ENCODE measurements at places on chromosomes 6 and 20. TPM values are rescaled to one million over a fixed set of nuclear protein-coding genes. Genes with fewer than 3 reads are reported as not detected.

DNA sequence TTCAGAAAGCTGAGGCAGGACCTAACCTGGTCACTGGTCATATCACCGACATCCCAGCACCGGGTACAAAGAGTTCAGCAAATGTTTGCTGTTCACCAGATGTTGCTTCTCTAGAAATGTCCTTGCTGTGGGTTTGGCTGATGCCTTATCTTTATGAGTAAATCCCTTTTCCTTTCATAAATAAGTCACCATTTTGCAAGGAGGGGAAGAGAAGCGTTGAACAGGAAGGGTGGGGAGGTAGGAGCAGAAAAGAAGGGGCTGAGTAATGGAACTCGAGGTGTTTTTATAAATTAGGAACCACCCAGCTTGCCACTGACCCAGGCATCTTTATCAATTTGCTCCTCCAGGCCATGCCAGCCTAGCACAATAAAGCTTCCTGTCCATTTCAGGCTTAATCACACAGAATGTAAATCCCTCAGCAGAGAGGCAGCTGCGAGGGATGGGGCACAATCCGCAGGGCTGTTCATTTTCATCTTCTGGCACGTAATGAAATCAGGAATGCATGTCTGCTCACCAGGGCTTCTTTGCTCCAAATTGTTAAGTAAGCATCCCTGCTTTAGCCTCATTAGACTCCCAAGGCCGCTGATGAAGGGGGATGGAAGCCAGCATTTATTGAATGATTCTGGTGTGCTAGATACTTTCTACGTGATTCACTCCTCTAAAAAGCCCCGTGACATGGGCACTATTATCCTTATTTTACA, 371.9 kb upstream of the CHD6 start:
- no peak for DNase-seq

DNA sequence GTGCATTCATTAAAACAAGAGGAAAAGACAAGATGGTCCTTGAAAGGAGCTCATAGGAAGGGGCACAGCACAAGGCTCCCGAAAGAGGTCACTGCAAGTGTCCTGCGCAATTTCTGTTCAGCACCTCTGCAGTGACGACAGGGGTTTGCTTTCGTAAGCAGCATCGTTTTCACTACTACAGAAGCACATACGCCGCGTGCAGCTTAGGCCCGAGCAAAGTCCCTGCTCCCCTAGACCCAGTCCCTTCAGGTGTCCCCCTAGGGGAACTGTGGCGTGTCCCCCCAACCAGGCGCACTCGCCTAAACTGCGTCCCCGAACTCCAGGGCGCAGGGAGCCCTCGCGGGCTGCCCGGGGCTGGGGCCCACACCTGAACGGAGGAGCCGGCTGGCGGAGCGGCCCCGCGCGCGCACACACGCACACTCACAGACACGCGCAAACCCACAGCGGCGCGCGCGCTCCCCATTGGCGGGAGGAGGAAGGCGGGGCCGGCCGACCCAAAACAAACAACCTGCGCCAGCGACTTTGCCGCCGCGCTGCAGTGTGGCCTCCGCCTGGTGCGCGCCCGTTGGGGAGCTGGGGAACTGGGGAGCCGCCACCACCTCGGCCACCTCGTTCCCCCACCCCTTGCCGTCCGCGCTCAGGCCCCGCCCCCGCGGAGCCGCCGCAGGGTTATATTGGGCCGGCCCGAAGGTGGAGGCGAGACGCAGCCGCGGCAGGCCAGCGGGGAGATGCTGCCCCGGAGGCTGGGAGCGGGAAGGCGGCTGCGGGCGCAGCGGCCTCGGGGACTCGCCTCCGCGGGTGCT, at the start of gene FOXQ1:
Gene FOXQ1, plus strand, starts transcription at position 699 of the 803 bp plus-strand sequence. CDS start 607 bp downstream, outside the sequence.
- peak; percentile 21 for DNase-seq

The PPP1R11 gene
- total RNA-seq = 29.3 TPM

- no peak for DNase-seq
Observed at GRCh38 chr6:136763716-136764516, 28.4 kb downstream of the MAP3K5 start.

GRCh38 chr6:36717871-36718540, 20.4 kb downstream of the RAB44 start:
- no peak for DNase-seq

The LATS1 gene
- 21.6 TPM for total RNA-seq

DNA sequence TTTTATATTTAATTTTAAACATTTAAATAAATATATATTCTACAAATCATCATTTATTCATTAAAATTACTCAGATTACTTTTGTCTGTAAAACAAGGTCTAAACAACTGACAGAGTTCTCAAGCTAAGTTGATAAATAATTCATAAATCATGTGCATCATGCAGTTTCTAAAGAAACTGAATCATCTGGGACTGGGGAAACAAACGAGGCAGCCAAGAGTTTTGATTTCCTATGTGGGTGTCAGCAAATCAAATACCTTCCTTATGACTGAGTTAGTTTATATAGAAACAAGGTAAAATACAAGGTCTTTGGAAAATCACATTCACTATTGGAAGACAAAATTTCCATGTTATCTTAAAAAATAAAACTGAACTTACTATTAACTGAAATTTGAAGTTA, 149.9 kb upstream of the BEND6 start:
- DNase-seq = no peak

- DNase-seq = no peak
Observed at GRCh38 chr20:52470561-52470960, 279.0 kb upstream of the ZFP64 start.

GRCh38 chr20:50393990-50394561, 116.1 kb upstream of the PTPN1 start:
- no peak for DNase-seq

The DUSP15 gene
- total RNA-seq = not detected

The GPR6 gene
- not detected for total RNA-seq

DNA sequence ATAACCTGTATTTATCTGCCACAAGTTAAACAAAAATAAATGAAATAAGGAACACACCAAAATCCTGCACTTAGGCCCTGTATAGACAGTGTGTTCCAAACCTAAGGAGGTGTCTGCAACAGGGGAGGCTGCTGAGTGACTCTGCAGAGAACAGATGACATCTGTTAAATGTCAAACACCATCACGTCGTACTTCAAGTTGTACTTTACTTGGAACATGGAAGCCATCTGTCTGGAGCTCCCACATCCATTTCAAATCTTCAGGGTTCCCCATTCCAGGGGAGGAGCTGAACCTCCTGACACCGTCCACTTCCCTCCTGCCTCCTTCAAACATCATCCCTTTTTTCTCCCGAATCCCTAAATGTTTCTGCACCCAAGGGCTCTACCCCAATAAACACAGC, 1.8 kb upstream of the MAP7 start:
- DNase-seq = no peak

The RCAN2 gene
- 0.57 TPM for total RNA-seq

DNA sequence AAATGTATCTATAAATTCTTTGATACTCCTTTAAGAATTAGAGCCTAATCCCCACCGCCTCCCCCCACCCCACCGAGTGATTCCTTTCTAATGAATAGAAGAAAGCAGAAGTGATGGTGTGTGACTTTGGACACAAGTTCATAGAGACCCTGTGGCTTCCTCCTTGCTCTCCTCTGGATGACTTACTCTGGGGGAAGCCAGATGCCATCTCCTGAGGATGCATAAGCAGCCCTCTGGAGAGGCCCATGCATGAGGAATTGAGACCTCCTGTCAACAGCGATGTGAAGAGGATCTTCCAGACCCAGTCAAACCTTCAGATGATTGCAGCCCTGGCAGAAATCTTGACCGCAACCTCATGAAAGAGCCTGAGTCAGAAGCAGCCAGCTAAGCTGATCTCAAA, 21.1 kb downstream of the AHCY start:
- no peak for DNase-seq

GRCh38 chr6:4377603-4378002, 242.2 kb upstream of the ECI2 start:
- no peak for DNase-seq

DNA sequence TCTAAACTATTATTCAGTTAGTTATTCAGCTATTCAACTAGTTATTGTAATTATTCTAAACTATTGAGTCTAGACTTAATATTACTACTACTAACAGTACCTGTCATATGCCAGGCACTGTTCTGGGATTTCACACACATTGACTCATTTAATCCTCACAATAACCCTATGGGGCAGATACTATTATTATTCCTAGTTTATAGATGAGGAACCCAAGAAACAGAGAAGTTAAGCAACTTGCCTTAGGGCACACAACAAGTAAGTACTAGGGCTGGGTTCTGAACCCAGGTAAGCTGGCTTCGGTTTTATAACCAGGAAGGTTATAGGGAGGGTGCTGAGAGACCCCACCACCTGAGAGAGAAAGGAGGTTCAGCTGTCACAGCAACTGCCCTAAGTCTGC, 7.8 kb downstream of the TEAD3 start:
- DNase-seq = no peak

The C6orf15 gene
- not detected for total RNA-seq

The PLA2G7 gene
- 2.8 TPM for total RNA-seq

The IL17A gene
- total RNA-seq = not detected

DNA sequence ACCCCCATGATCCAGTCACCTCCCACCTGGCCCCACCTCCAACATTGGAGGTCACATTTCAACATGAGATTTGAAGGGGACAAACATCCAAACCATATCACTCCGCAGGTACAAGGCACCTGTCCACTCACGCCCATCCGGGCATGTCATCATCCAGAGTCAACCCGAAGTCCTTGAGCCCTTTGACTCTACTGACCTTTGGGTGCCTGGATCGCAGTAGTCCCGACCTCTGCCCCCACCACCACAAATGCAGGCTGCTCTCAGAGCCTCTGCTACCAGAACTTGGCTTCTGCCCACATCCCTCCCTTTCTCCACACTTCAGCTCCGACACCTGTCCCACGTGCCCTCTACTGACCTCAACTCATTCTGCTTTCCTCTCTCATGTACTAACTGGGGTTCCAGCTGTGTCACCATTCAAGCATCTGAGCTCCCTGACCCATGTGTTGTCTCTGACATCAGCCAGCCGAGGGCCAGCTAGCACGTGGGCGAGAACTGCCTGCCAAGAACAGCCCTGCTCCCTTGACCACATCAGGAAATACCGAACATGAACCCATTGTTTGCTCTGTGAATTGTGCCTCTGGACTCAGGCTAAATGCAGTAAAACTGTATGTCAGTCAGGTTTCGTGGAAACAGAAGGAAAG, 498.3 kb upstream of the SULF2 start:
- DNase-seq = no peak

DNA sequence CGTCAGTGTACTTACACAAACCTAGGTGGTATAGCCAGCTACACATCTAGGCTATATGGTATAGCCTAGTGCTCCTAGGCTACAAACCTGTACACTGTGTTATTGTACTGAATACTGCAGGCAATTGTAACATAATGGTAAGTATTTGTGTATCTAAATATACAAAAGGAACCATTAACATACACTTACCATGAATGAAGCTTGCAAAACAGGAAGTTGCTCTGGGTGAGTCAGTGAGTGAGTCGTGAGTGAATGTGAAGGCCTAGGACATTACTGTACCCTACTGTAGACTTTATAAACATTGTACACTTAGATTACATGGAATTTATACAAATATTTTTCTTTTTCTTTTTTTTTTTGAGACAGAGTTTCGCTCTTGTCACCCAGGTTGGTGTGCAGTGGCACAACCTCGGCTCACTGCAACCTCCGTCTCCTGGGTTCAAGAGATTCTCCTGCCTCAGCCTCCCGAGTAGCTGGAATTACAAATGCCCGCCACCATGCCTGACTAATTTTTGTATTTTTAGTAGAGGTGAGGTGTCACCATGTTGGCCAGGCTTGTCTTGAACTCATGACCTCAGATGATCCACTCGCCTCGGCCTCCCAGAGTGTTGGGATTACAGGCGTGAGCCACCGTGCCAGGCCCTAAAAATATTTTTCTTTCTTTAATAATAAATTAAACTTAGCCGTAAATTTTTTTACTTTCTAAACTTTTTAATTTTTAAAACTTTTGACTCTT, 15.4 kb upstream of the KIAA1755 start:
- DNase-seq = no peak

DNA sequence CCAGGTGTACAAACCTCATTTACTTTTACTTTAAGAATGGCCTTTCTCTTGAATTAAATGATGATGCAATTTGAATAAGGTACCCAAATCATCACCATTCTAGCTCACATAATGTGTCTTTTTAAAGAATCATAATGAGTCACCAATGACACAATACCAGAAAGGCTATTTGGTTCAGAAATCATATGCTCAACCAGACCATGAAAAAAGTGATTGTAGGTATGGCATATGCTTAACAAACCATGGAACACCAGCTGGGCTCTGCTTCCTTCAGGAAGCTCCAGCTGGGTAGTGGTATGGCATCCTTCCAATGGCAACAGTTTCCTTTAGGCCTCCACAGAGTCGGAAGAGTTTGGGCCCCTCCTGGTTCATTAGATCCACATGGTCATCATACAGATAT, 128.2 kb downstream of the FRK start:
- peak; percentile 13 for DNase-seq

The GNAS-AS1 gene
- total RNA-seq = not detected

The CCNC gene
- total RNA-seq = 78.5 TPM

All from HCT116 (cell line).